H54 (cell line): ENCODE measurements at places on chromosomes 5 and 9.

- DNase-seq, result no peak
Observed at GRCh38 chr9:13035822-13036221, 243.7 kb downstream of the MPDZ start.

- no peak for DNase-seq
Observed at GRCh38 chr5:2591777-2592453, 159.6 kb downstream of the IRX2 start.

- no peak for DNase-seq
Observed at GRCh38 chr5:87121304-87122150, 146.2 kb upstream of the RASA1 start.

DNA sequence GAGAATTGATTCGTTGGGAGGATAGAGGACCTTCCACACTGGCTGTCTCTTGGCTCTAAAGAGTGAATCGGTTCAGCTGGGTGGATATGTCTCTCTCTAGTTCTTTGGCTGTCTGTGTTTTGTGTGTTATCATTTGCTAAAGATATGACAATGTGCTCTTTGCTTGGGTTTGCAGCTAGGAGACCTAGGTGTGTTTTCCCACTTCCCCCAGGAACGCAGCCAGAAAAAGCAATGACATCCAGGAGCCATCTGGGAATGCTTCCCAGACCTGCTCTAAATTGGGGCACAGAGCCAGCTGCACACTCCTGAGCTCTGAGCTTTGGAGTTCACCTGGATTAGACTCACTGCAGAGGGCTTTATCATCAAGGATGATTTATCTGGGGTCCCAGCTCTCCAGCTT is 12.8 kb upstream of the PDZD2 start:
- DNase-seq, result no peak

- DNase-seq, result no peak
Observed at GRCh38 chr5:153543959-153544470, 53.5 kb downstream of the GRIA1 start.

GRCh38 chr9:69283003-69283402 is 42.0 kb upstream of the ENTREP1 start:
- no peak for DNase-seq
